GM23248 (cell line): ENCODE measurements at places on chromosomes 6 and 20. TPM values are rescaled to one million over a fixed set of nuclear protein-coding genes. Genes with fewer than 3 reads are reported as not detected.

The CCN5 gene
- total RNA-seq: 24.5 and 47.3 TPM in 2 replicates

The GRM1 gene
- not detected in 2 replicates for total RNA-seq

The CALHM6 gene
- not detected in 2 replicates for total RNA-seq

The NFYA gene
- total RNA-seq: 8.8 and 9.5 TPM in 2 replicates

The SLC22A16 gene
- total RNA-seq: not detected in 2 replicates

The RIOK1 gene
- total RNA-seq: 13.2 and 22.5 TPM in 2 replicates

The TDRD6 gene
- not detected in 2 replicates for total RNA-seq

GRCh38 chr6:121904559-121904958, 469.1 kb downstream of the GJA1 start:
- H3K36me3 ChIP-seq: no peaks in the 10 kb centered on the region
- no peak for DNase-seq
- no peak overlapping the region for H3K27ac ChIP-seq

DNA sequence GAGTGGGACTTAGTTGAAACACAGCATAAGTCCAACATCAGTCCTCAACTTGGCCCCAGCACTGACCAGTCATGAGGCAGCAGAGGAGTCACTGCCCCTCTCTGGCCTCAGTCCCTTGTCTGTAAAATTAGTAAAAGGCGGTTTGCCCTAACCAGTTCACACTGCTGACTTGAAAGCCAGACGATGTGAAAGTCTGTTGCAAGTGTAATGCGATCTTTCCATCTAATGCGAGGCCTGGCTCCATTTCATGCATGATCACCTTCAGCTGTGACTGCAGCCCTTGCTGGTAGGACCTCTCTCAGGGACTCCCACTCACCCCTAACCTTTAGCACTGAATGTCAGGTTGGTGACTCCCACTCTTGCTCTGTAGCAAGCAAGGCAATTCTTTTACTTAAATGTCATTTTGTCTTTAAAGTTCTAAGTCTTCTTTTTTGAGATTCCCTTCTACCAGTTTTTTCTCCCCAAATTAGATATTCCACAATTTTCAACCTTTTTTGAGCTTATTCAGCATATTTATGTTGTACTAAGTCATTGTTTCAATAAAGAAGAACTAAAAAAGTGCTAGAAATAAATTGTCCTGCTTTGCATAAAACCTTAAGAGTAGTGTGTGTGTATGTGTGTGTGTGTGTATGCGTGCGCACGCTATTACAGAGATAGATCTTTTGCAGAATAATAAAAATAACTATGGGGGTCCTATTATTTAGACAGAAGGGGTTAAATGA, 245.5 kb downstream of the PACRG start:
- peaks cover 11% of the 10 kb centered on the region; the same call in 1 of the 2 replicates for H3K4me1 ChIP-seq
- no peak overlapping the region for H3K27ac ChIP-seq
- peak; percentile 2 for DNase-seq

DNA sequence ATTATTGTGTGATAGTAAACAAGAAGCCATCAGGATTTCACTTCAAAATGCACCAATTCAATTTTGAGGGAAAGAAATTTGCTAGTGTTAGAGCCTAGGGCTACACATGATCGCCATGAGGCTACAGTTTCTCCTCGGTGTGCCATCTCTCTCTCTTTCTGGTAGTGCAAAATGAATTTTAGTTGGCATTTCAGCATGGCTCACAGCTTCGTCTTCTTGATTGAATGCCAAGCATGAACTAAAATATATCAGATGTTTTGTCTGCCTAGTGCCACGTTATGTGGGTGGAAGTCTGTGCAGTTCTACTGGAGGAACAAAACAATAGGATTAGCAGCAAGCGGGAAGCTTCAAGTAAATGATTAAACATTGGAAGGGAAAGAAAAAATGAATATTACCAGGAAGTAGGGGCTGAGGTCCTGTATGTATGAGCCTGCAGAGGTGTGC, 6.8 kb upstream of the MRAP2 start:
- no peaks in the 10 kb centered on the region for H3K27me3 ChIP-seq
- peak overlapping the region; percentile 42 for H3K4me3 ChIP-seq
- H3K27ac ChIP-seq: 0 out of 2 replicates have a peak overlapping the region, but pooled peaks have one; percentile 2
- DNase-seq: peak; percentile 61
- no peaks in the 10 kb centered on the region for H3K36me3 ChIP-seq

DNA sequence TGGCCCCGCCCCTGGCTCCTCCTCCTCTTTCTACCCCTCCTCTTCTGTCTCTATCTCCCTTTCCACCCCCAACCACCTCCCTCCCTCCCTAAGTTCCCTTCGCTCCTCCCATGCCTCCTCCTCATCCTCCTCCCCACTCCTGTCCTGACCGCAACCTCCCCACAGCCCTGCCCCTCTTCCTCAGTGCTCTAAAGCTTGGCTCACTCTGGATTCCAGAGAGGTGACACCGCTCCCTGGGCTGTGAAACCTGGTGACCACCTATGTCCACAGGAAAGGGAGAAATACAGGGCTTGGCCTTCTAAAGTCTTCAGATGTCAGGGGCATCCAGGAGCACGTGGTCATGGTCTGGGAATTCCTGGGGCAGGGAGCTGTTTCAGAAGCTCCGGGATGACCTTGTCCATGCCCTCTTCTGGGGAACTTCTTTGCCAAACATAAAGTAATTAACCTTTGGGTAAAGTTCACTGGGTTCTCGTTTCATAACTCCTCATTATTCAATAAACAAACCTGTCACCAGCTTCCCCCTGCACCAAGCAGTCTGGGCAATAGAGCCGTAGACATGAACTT, 345 bp upstream of the CST5 start:
- DNase-seq: no peak
- H3K4me1 ChIP-seq: no peaks in the 10 kb centered on the region
- no peak overlapping the region for H3K4me3 ChIP-seq

GRCh38 chr6:42664718-42665117, 57.7 kb downstream of the PRPH2 start:
- no peaks in the 10 kb centered on the region for H3K4me1 ChIP-seq
- no peak for DNase-seq
- H3K36me3 ChIP-seq: peaks cover 69% of the 10 kb centered on the region
- H3K4me3 ChIP-seq: no peak overlapping the region
- H3K27ac ChIP-seq: no peak overlapping the region

DNA sequence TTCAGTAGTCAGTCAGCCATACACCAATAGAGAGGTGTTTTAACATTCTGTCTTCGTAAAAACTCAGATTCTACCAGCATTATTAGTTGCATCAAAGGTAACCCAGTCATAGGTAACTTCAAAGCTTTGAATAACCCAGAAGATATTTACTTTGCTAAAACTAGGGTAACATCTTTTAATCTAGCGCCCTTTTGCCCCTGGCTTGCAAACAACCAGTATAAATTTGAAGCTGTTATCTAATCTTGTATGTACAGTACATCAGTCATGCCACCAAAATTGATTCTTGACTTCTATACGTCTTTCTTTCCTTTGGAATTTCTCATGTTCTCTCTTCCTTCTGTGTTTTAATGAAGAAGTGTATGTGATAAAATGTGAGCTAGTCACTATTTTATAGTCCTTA, 109.3 kb downstream of the LIN28B start:
- no peak overlapping the region for H3K27ac ChIP-seq
- no peak for DNase-seq
- H3K27me3 ChIP-seq: no peaks in the 10 kb centered on the region
- no peak overlapping the region for H3K4me3 ChIP-seq

- H3K27me3 ChIP-seq: no peaks in the 10 kb centered on the region
- H3K4me1 ChIP-seq: 0 out of 2 replicates have a peak, but pooled peaks cover 7% of the 10 kb centered on the region
These were observed 190.8 kb downstream of the MTFR2 start for GRCh38 chr6:136059308-136059707.

DNA sequence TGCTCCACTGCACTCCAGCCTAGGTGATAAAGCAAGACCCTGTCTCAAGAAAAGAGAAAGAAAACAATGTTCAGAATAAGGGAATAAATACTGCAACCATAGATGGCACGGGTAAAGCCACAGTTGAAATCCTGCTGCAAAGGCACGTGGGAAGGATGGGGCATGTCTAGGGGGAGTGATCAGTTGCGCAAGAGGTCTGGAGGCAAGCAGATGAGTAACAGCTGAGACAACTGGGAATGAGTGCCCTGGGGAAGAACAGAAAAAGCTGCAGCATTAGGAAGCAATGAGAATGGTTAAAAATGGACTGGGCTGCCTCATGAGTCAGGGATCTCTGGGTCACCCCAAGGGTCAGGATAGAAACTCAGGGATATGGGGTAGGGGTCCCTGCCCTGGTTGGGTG, 96.3 kb downstream of the GMPR start:
- no peaks in the 10 kb centered on the region for H3K36me3 ChIP-seq
- H3K27me3 ChIP-seq: no peaks in the 10 kb centered on the region
- H3K4me1 ChIP-seq: peaks cover 66% of the 10 kb centered on the region
- H3K4me3 ChIP-seq: no peak overlapping the region
- peak; percentile 97 for DNase-seq

DNA sequence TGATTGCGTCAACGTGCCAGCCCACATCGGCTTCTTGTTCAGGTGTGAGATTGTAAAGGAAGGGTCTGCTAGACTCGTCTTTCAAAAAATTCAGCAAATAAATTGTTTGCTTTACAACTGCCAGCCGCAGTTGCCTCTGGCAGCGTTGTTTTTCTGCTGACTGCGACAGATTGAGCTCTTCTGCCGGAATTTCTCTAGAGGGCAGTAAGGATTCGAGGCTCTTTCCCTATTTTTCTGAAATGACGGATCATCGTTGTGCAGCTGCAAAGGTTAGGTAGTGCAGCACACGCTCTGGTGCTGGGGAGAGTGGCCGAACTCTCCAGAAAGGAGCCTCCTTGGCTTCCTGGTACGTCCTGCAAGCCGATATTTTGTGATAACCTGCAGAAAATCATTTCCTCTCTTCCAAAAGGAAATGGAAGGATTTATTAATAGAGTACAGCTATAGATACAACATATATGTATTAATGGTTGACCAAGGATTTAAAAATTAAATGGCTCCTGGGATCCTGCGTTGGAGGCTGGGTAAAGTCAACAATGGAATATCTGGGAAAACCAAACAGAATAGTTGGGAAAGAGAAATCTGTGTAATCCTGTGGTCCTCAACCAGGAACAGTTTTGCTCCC, 121.9 kb upstream of the ZFP64 start:
- DNase-seq: peak; percentile 75
- H3K27me3 ChIP-seq: no peaks in the 10 kb centered on the region
- no peak overlapping the region for H3K27ac ChIP-seq
- H3K4me1 ChIP-seq: 0 out of 2 replicates have a peak, but pooled peaks cover 4% of the 10 kb centered on the region
- peak overlapping the region; percentile 36; the same call in 1 of the 2 replicates for H3K4me3 ChIP-seq

DNA sequence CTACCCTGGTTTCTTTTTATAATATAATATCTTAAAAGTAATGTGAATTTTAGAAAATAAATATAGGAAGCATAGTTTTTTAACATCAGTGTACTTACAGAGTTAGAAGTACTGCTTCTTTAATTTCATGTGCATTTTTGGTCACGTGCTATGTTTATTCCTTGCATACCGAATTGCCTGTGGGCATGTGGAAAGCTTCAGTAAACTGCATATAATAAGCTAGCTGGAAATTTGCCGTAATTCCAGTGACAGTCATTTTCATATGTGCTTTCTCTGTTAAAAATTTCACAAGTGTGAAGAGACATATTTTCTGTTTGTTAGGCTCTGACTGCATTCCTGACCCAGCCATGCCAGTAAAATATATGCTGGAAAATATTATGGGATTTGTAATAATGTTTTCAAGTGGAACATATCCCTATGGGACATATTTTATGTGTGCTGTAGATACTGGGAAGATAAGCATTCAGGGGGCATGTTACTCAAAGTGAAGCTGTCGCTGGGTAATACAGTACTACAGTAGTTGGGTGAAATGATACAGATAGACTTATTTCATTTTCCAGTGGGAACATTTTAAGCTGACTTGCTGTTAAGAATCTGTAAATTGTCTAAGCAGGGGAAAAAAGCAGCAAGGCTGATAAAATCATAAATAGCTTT, 616.7 kb downstream of the FRK start:
- H3K4me3 ChIP-seq: no peak overlapping the region
- no peaks in the 10 kb centered on the region for H3K4me1 ChIP-seq
- H3K36me3 ChIP-seq: no peaks in the 10 kb centered on the region
- H3K27ac ChIP-seq: no peak overlapping the region
- H3K27me3 ChIP-seq: no peaks in the 10 kb centered on the region

- peaks cover 34% of the 10 kb centered on the region for H3K4me1 ChIP-seq
- no peaks in the 10 kb centered on the region for H3K27me3 ChIP-seq
- peak overlapping the region; percentile 39 for H3K27ac ChIP-seq
- DNase-seq: peak; percentile 80
- H3K4me3 ChIP-seq: no peak overlapping the region
- no peaks in the 10 kb centered on the region for H3K36me3 ChIP-seq
These were observed 61.6 kb upstream of the CEP85L start for GRCh38 chr6:118712969-118713368.

- H3K4me3 ChIP-seq: no peak overlapping the region
- no peaks in the 10 kb centered on the region for H3K27me3 ChIP-seq
- no peak for DNase-seq
- H3K36me3 ChIP-seq: no peaks in the 10 kb centered on the region
These were observed 124.2 kb upstream of the GMDS start for GRCh38 chr6:2369606-2370005.

DNA sequence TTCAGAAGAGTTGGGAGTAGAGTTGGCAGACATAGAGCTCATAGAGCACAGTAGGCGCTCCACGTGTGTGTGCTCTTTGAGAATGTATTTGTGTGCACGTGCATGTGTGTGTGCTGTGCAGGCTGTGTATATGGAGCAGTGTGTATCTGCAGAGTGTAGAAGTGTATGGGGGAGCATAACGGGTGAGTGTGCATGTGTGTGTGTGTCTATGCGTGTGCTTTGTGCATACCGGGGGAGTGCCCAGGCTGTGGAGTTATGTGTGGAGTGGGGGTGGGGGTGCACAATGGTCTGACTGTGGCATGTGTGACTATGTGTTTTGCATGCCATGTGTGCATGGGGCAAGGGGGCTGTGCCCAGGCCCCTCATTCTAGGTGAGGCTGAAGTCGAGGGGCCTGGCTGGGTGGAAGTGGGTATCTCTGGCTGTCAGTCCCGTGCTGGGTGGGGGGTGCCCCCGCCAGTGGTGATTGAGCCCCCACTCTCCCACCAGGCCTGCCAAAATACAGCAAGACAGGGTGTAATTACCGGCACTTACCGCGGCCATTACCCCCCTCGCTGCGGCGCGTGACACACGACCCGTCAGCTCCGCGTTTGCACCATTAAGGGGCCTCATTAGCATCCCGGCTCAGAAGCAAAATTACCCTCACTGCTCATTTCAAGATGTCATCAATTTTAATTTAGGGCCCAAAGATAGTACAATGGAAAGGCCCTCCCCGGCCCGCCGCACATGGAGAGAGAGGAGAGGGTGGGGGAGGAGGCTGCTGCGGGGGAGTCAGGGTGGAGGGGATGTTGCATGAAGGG, 39.1 kb downstream of the MDFI start:
- H3K4me1 ChIP-seq: no peaks in the 10 kb centered on the region
- H3K27ac ChIP-seq: no peak overlapping the region
- no peaks in the 10 kb centered on the region for H3K36me3 ChIP-seq
- H3K4me3 ChIP-seq: no peak overlapping the region
- no peak for DNase-seq

GRCh38 chr6:37531437-37532036, 31.8 kb upstream of the CCDC167 start:
- H3K4me3 ChIP-seq: no peak overlapping the region
- no peak for DNase-seq
- H3K27me3 ChIP-seq: peaks cover 66% of the 10 kb centered on the region
- no peaks in the 10 kb centered on the region for H3K36me3 ChIP-seq

DNA sequence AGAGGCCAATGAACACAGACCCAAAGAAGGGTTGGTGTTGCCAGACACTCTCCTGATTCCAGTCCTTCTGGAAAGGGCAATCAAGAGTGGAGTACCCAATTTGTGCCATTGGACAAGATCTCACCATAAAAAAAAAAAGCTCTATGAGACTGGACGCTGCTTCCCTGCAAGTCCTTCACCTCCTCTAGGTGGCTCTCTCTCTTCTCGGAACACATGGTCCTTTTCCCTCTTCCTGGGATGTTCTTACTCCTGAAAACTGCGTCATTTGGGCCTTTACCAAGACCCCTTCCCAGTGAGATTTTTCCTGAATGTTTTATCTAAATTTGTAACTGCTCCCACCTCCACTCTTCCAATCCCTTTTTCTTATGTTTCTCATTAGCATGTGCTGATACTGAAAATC, 280.8 kb downstream of the FOXA2 start:
- H3K27ac ChIP-seq: no peak overlapping the region
- no peaks in the 10 kb centered on the region for H3K4me1 ChIP-seq
- no peaks in the 10 kb centered on the region for H3K36me3 ChIP-seq
- peak; percentile 17 for DNase-seq
